ENCODE measurements at places on chromosomes 7 and 10. TPM values are rescaled to one million over a fixed set of nuclear protein-coding genes. Genes with fewer than 3 reads are reported as not detected.

The DNAH11 gene
- 0.46 TPM for total RNA-seq

The NOBOX gene
- not detected for total RNA-seq

The PRR15 gene
- total RNA-seq = 4.6 TPM

The TUBAL3 gene
- not detected for total RNA-seq

The EBLN1 gene
- not detected for total RNA-seq

- H3K4me1 ChIP-seq = peaks cover 10% of the 10 kb centered on the region
- no peak overlapping the region for H3K27ac ChIP-seq
- H3K36me3 ChIP-seq = no peaks in the 10 kb centered on the region
- DNase-seq = no peak
- H3K4me3 ChIP-seq = no peak overlapping the region
Measured at GRCh38 chr10:88222881-88223280, 359.5 kb downstream of the PTEN start.

DNA sequence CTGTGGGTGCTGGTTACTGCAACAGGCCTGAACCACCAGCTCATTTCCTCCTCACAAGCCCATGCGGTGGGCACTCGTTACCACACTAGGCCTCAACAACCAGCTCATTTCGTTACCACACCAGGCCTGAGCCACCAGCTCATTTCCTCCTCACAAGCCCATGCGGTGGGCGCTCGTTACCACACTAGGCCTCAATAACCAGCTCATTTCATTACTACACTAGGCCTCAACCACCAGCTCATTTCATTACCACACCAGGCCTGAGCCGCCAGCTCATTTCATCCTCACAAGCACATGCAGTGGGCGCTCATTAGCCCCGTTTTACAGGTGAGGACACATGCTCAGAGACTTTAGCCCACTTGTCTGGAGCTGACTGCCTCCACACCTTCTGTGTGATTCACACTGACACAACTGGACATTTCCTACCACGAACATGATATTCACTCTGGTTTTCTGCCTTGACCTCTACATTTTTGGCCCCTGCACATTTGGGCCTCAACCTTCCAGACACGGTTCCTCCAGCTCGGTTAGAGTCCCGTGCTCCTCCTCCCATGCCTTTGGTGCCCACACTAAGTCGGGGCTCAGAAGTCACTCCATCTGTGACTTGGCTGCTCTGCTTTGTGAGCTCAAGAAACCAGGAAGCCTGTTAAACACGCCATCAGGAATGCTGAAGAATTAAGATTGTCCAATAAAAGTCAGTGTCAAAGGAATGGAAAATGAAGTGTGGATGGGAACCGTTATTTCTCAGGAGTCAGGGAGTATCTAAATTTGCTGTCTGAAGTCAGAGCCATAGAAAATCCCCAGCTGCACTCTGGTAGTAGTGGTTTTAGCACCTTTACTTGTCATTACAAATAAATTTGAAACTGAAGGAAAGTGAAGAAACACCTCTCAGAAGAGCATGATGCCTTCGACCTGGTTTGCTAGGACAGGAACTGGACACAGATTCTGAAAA is 55.8 kb upstream of the LANCL2 start:
- H3K27me3 ChIP-seq = no peaks in the 10 kb centered on the region
- H3K36me3 ChIP-seq = no peaks in the 10 kb centered on the region
- no peaks in the 10 kb centered on the region for H3K4me1 ChIP-seq
- H3K4me3 ChIP-seq = no peak overlapping the region
- DNase-seq = no peak

DNA sequence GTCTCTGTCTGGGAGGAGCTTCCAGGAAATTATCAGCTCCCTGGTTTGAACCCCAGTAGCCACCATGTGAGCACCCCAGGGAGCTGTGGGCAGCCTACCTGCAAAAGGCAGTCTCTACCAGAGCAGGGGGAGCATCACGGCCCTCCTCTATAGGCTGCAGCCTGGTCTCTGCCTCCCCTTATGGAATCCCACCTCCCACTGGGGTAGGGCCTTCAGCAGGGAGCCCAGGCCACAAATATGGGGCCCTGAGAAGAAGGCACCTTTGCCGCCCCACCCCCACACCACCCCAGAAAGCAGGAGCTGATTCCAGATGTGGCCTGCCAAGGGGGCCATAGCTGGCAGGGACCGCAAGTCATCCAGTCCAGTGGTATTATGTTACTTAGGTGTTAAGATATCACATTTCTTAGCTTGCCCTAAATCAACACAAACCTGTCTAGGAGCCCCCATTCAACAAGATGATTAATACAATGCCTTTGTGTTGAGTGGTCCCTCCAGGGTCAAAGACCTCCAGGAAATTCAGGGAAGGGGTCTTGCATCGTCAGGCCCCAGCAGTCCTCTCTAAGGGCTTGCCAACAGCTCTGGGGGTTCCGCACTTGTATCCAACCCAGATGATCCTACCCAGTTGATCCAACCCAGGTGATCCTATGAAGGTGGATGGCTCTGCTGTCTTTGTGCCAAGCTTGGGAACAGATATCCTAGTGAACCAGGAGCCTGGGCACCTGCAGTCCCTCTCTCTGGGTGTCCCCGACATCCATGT is 114.9 kb downstream of the OAT start:
- DNase-seq = no peak
- H3K27me3 ChIP-seq = no peaks in the 10 kb centered on the region
- no peak overlapping the region for H3K27ac ChIP-seq
- no peaks in the 10 kb centered on the region for H3K36me3 ChIP-seq
- H3K4me3 ChIP-seq = no peak overlapping the region

GRCh38 chr10:93718937-93719725 is 16.7 kb upstream of the FRA10AC1 start:
- no peaks in the 10 kb centered on the region for H3K4me1 ChIP-seq
- no peak for DNase-seq
- no peaks in the 10 kb centered on the region for H3K36me3 ChIP-seq
- H3K27me3 ChIP-seq = no peaks in the 10 kb centered on the region
- H3K4me3 ChIP-seq = no peak overlapping the region

- no peaks in the 10 kb centered on the region for H3K36me3 ChIP-seq
- no peak overlapping the region for H3K27ac ChIP-seq
- peak overlapping the region; percentile 16 for H3K4me3 ChIP-seq
Measured at GRCh38 chr7:39130857-39131526, 153.3 kb downstream of the POU6F2 start.

DNA sequence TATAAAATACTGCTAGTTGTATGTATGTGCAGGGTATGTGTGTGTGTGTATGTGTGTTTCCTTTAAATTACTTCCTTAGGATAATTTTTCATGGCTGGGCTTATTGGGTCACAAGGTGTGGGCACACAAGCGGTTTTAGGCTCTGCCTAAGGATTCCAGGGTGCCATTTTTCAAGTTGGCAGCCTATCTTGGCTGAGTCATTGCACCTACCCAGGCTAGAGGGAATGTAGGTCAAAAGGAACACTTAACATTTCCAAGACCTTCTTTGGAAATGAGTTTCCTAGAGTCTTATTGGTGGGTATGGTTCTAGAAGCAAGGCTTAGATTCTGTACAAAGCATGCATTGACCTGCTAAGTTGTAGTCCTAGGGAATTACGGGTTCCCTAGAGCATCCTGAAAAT is 642.1 kb downstream of the LRMDA start:
- H3K27me3 ChIP-seq = no peaks in the 10 kb centered on the region
- H3K4me3 ChIP-seq = no peak overlapping the region
- H3K36me3 ChIP-seq = no peaks in the 10 kb centered on the region
- no peaks in the 10 kb centered on the region for H3K4me1 ChIP-seq

DNA sequence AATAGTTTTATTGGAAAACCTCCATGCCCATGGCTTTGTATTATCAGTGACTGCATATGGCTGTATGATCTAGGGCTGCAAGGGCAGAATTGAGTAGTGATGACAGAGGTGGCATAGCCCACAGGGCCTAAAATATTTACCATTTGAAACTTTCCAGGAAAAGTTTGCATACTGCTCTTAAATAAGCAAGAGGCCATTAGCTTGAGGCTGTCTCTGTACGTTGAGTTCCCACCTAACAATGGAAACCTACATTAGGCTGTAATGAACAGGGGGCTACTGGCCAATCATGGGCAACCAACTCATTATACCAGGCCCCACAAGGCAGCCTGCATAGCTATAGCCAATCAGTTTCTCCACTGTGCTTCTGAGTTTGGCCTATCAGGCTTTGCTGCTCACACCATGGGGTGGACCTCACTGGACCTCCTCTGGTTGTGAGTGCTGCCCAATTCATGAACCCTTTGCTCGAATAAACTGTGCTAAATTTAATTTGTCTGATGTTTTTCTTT is 673 bp upstream of the ST8SIA6 start:
- no peak overlapping the region for H3K27ac ChIP-seq
- no peaks in the 10 kb centered on the region for H3K36me3 ChIP-seq
- H3K27me3 ChIP-seq = no peaks in the 10 kb centered on the region
- H3K4me1 ChIP-seq = peaks cover 4% of the 10 kb centered on the region
- no peak for DNase-seq

DNA sequence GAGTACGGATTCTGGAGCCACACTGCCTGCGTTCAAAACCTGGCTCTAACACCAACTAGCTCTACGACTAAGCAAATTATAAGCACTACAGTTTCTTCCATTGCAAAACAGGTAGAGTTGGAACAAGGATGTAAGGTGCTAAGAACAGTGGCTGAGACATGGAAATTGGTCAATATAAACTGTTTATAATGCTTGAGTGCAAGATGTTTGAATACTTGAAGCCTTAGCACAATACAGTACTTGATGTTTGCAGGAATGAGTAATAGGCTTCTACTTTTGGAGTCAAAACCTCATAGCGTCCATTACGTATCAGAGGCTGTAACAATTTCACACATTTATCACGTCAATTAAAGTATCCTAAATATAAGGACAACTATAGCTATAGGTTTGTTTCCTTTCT is 6.9 kb downstream of the NT5C2 start:
- no peak overlapping the region for H3K4me3 ChIP-seq
- H3K27ac ChIP-seq = no peak overlapping the region

GRCh38 chr10:74888962-74889661 is 62.7 kb downstream of the KAT6B start:
- H3K4me1 ChIP-seq = peaks cover 7% of the 10 kb centered on the region
- H3K36me3 ChIP-seq = no peaks in the 10 kb centered on the region
- DNase-seq = no peak
- H3K4me3 ChIP-seq = no peak overlapping the region
- no peaks in the 10 kb centered on the region for H3K27me3 ChIP-seq

- H3K27me3 ChIP-seq = no peaks in the 10 kb centered on the region
- no peak overlapping the region for H3K27ac ChIP-seq
- no peaks in the 10 kb centered on the region for H3K4me1 ChIP-seq
Measured at GRCh38 chr10:10657139-10657760, 360.4 kb upstream of the CELF2 start.

Measured in pancreas (tissue), 10 donors.